Left renal pelvis (tissue), 4 donors: ENCODE measurements at places on chromosomes 11 and 22. TPM values are rescaled to one million over a fixed set of nuclear protein-coding genes. Genes with fewer than 3 reads are reported as not detected.

Gene DERL3
- 5.1 TPM for polyA plus RNA-seq

Gene RPS13
- polyA plus RNA-seq, result 1,390 TPM

Gene TBX10
- polyA plus RNA-seq, result not detected

Gene AMPD3
- polyA plus RNA-seq, result 5.1 TPM

GRCh38 chr11:34468209-34468841 is 29.6 kb downstream of the CAT start:
- no peak for DNase-seq

GRCh38 chr11:78429209-78429608 is 11.6 kb upstream of the GAB2 start:
- DNase-seq, result no peak

GRCh38 chr22:37752189-37753087 is 55.3 kb upstream of the GCAT start:
- DNase-seq, result no peak

DNA sequence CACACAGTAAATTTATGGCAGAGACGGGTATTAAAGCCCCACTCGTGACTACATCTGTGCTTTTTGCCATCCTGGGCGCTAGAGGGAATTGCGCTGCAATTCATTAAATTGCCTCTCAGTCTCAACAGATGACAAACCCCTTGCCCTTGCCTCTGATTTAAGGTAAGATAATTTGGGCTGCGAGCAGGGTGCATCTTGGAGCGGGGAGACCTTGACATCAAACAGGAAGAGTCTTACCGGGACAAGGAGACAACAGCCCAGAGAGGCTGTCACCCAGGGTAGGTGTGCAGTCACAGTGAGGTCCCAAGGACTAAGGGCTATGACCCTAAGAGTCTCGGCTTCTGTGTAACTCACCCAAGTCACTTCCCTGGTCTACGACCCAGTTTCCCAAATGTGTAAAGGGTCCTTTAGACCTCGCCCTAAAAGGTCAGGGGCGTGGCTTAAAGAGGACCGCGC is 449 bp upstream of the TOM1 start:
- DNase-seq, result no peak

DNA sequence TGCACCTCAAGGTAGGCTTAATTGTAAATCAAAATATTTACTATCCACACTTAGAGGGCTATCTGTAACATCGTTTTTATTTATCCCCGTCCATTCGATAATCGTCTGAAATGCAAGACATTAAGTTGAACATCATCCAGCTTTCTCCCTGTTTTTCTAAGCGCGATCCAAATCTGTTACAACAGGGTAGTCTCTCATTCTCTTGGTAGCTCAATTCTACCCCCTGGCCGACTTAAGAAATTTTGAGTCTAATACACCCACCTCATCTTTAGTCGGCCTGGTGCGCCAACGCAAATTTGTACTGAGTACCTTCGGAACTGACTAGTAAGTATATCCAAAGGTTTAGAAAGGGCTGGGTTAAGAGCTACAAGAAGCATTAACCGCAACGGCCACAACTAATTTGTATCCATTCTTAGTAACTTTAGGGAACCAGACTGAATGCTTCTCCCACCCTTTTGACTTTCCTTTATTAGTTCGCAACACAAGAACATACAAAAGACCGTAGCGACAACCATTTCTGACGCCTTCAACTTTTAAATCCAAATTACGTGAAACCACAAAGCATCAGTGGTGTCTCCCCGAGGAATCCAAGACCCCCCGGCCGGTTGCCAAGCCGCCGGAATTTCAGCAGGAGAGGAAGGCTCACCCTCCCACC is 1.0 kb upstream of the ZNF143 start:
- peak; percentile 34 for DNase-seq

DNA sequence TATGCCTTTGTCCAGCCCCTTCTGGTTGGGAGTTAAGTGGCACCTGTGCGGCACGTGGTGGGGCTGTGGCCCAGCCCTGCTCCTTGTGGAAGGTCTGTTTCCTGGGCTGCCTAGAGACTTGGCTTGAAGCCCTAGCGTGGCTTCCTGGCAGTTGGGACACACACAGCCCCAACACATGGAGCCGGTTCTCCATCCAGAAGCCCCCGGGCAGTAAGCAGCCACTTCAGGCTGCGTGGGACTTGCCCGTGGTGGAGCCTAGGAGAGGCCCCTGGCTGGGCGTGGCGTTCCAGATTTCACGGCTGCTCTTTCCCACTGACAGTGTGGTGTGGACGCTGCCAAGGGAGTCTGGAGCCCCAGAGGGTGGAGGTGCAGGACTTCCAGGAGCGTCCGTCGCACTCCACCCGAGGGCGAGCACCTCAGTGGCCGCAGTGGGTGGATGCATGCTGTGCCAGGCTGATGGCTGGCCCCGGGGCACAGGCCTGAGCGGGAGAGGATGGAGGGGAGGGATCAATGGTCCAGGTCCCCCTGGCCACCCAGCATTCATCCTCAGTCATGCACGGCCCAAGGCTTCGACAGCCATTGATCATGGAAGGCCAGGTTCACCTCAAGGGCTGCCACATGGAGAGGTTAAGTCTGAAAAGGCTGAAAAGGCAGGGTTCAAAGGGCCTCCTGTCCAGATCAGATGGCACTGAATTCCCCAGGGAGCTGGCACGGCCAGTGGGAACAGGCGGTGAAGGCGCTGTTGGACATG is 9.3 kb downstream of the CCND1 start:
- no peak for DNase-seq

GRCh38 chr11:79291948-79292347 is 148.9 kb downstream of the TENM4 start:
- DNase-seq, result no peak

DNA sequence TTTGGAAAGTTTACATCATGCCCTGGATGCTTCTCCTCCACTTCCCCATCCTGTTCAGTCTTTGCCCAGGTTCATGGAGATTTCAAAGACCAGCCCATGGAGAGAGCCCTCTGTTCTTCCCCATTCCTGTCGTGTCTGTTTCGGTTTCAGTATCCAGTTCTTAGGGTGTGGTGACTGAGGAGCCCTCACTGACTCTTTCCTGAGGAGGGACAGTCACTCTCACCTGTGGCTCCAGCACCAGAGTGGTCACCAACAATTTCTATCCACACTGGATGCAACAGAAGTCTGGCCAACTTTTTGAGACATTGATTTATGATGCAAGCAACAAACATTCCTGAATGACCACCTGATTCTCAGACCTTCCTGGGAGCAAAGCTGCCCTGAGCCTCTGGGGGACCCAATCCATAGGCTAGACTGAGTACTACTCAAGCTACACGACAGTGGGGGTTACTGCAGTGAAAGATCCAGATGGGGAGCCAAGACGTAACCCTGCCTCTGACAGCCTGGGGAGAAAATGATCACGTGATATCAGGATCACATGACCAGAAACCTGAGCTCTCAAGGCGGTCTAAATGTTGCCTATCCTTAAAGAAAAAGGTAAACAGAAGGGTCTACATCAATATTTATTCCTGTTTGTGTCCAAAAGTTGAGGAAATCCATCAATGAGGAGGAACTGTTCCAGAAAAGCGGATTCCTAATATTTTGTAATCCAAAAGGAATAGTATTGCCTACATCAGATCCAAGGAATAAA is 76.2 kb upstream of the VPREB1 start:
- no peak for DNase-seq

DNA sequence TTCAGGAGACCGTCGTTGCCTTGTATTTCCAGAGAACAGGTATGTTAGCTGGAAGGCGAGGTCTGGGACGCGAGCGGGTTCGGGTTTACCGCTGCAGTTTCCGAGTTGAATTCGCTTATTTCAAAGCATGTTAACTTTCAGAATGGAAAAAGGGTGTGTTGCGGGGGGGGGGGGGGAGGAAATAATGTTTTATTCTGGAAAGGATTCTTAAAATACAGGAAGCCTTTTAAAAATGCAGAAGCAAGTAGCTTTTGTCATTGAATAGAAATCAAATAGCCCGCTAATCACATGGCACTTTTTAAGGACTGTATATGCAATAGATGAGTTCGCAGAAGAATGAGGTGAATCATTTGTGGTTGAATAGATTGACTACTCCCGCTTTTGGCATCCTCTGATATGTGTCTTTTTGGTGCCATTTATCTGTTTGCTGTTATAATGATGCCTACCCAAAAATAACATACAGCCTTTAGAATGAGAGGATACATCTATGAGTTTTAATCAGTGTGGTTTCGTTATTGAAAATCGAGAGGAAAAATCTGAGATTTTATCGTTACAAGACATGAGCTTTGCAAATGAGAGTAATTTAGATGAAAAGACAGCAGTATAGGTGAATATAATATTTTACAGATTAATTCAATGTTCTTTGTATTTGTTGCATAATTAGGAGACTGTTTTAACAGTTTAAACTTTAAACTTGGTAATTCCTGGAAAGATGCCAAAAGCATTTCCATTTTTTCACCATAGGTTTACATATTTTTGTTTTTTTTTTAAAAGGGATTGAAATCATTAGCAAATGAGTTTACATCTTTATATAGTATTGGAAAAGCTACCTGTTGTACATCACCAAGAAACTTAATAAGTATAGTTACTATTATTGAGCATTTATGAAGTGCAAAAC is 1.7 kb downstream of the PDE3B start:
- DNase-seq, result no peak

GRCh38 chr11:126284829-126285228 is 1.9 kb downstream of the TIRAP start:
- DNase-seq, result no peak

DNA sequence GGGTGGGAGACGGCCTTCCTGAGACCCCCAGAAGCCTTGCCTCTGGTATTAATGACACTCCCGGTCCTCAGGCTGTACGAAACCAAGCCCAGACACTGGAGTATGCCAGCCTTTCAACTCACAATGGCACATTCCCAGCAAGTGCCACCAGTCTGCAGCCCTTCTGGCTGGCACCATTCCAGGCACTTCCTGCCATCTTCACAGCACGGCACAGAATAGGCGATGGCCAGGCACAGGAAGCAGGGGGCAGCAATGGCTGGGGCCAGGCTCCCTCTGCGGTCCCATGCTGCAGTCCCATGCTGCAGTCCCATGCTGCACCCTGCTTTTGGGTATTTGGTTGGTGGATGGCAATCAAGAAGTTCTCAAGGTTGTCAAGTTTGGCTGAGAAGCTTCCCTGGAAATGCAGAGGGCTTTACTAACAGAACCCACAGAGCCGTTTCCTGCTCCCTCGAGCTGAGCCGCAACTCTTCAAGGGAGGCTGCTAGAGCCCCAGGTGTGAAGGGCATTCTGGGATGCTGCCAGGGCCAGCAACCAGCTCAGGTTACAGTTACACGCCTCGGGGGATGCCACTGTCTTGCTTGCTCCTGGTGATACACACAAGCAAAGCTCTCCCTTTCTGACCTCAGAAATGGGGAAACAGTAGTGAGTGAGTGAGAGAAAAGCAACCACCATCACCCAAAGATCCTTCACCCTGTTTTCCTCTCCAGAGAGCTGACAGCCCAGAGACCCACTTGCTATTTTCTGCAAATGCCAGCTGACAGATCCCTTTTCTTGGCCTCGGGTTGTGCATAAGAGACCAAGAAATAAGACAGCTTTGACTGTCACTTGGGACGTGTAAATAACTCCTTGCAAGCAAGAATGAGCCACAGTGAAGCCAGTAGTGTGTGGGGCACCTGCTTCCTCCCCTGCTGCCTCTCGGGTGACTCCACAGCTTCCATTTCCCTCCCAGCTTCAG is 23.9 kb downstream of the LRFN4 start:
- no peak for DNase-seq

- DNase-seq, result no peak
Measured at GRCh38 chr11:83097429-83098075, 25.9 kb upstream of the RAB30 start.

DNA sequence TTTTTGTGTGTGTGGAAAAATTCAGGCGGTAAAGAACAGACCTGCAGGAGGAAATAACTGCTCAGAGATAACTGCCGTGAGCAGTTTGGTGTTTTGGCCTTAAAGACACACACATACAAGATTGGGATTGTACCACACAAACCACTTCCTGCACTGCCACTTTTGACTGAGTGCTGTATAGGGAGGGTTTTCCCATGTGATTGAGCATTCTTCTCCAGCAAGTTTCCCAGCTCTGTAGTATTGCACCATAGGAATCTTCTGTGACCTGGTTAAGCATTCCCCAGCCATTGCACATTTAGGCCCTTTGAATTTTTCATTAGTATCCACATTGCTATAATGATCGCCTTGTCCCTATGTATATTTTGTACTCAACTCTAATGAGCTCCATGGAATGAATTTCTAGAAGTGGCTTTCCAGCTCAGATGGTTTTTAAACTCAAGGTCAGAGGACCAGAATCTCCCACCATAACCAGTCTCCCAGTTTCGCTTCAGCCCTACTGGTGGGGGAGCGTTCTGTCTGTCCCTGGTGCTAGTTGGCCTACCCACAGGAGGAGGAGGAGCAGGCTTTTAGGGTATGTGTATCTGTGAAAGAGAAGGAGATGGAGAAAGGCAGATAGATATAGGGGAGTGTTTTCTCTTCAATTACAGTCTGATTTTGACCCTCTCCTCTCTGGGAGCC is 9.3 kb downstream of the CD82 start:
- DNase-seq, result no peak

DNA sequence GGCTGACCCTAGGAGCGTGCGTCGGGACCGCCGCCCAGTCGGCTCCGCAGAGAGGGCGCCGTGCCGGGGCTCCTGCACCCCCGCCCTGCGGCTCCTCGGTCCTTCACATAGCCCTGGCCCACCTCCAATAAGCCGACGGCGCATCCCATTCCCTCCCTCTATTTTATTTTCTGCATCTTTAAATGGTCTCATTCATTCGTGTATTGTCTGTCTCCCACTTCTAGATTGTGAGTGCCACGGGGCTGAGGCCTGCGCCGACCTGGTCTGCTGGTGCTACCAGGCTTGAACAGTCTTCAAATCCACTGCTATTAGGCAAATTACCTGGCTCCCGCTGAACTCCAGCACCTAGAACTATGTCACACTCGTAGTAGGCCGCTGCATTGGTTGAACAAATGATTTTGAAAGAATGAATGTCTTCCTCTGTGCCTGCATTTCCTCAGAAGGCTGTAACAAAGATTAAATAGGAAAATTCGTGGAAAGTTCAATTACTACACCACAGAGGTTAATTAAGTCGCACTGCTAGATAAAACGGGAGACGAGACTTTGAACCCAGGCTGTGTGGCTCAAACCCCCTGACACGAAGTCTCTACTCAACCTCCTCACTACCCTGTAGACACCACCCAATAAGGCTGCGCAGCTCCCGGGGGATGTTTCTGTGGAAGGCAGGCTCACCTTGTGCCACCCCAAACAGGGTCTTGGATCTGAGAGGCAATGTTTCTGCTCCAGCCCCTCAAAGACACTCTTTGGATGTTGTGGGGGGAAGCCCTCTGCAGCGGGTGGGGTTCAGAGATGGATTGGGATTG is 1.2 kb upstream of the PPP1R14B start:
- no peak for DNase-seq

GRCh38 chr22:37019309-37020191 is at the start of the genes MPST and TST:
MPST (plus strand) TSS chr22:37019742; CDS start chr22:37019837, 95 bp downstream.
TST (minus strand) TSS chr22:37019447; CDS start chr22:37018732, 715 bp downstream.
- no peak for DNase-seq

DNA sequence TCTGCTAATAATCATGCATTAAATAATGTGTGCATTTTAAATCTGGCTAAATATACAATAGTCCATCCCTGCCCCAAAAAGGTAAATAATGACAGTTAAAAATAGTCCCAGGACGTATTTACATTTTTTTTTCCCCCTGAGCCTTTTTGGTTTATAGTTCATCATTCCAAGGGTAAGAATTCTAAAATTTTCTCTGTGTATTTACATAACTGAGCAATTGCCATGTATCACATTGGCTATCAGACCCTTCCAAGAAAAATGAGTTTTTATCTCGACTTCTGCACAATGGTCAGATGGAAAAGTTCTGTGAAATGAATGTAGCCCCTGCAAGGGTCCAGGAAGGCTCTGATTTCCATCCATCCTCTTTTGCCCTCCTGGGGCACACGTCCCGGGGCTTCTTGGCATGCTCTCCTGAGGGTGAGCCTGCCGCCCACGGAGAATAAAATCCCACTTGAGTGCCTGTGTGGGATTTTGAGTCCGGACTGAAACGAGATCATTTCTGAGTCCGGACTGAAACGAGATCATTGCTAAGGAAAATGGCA is 94.1 kb upstream of the ANO1 start:
- DNase-seq, result no peak
